ENCODE measurements at places on chromosomes 2 and 18. TPM values are rescaled to one million over a fixed set of nuclear protein-coding genes. Genes with fewer than 3 reads are reported as not detected.

DNA sequence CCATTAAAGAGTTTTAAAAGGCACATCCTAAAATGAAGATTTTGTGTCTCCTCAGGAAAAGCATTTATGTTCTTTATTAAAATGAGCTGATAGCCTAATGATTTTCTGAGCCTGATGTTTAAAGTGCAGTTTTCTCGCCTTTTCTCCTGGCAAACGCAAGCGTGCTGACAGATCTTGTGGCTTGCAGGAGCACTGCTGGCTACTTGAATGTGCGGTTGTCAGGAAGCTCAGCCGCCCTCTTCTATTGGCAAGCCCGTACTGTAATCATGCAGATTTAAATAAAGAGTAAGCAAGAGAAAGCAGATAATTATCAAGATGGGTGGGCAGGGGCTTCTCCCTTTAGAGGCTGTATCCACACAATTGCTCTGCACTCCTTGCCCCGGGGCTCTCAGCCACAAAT lies 139.5 kb upstream of the SPHKAP start:
- no peak for DNase-seq
- H3K4me1 ChIP-seq, result no peaks in the 10 kb centered on the region
- H3K36me3 ChIP-seq, result no peaks in the 10 kb centered on the region
- H3K4me3 ChIP-seq, result no peak overlapping the region

GRCh38 chr2:203623661-203624060 lies 82.8 kb upstream of the CD28 start:
- no peak overlapping the region for H3K27ac ChIP-seq
- peaks cover 17% of the 10 kb centered on the region for H3K27me3 ChIP-seq

Gene PIEZO2
- not detected for total RNA-seq

Gene C1QL2
- total RNA-seq, result not detected

- no peaks in the 10 kb centered on the region for H3K4me1 ChIP-seq
- H3K27me3 ChIP-seq, result peaks cover 16% of the 10 kb centered on the region
- DNase-seq, result no peak
- H3K27ac ChIP-seq, result no peak overlapping the region
Measured at GRCh38 chr2:176669398-176670174, 400.3 kb downstream of the MTX2 start.

DNA sequence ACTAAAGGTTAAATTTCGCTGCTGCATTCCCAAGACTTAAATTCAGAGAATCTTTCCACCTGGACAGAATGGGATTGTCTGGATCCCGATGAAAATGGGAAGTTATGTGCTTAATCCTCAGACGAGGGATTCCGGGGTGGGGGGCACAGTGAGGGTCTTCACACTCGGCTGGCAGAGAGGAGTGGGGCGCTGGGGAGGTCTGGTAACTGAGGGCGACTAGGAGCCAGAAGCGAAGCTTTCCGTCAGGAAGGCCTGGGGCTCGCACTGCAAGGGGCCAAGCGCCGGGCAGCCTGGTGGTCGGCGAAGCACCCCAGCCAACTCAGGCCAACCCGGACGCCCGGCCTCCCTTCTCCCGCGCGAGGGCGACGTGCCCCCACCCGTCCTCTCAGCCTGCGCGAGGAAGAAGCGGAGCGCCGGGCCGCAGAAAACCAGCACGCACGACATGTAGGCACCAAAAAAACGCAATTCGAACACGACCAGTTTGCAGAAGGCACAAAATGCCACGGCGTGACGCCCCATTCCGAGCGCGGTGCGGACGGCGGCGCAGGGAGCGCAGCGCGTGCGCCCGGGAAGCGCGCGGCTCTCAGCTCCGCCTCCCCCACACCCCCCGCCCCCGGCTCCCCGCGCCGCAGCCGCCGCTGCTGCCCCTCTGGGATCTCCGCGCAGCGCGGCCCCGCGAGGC lies 188.1 kb downstream of the ZEB2 start:
- H3K4me1 ChIP-seq, result peaks cover 24% of the 10 kb centered on the region
- no peak for DNase-seq
- H3K4me3 ChIP-seq, result peak overlapping the region; percentile 94
- H3K27ac ChIP-seq, result peak overlapping the region; percentile 85
- H3K36me3 ChIP-seq, result peaks cover 9% of the 10 kb centered on the region

- H3K4me3 ChIP-seq, result no peak overlapping the region
- no peak overlapping the region for H3K27ac ChIP-seq
Measured at GRCh38 chr2:28499282-28499681, 3.4 kb downstream of the PLB1 start.

GRCh38 chr2:241976296-241976695 lies 106.8 kb downstream of the RTP5 start:
- H3K27me3 ChIP-seq, result no peaks in the 10 kb centered on the region
- H3K36me3 ChIP-seq, result peaks cover 56% of the 10 kb centered on the region
- H3K4me3 ChIP-seq, result no peak overlapping the region
- H3K27ac ChIP-seq, result no peak overlapping the region
- H3K4me1 ChIP-seq, result peaks cover 20% of the 10 kb centered on the region

- H3K27ac ChIP-seq, result no peak overlapping the region
- H3K36me3 ChIP-seq, result peaks cover 40% of the 10 kb centered on the region
- DNase-seq, result no peak
Measured at GRCh38 chr2:39033980-39034379, 86.9 kb downstream of the SOS1 start.

DNA sequence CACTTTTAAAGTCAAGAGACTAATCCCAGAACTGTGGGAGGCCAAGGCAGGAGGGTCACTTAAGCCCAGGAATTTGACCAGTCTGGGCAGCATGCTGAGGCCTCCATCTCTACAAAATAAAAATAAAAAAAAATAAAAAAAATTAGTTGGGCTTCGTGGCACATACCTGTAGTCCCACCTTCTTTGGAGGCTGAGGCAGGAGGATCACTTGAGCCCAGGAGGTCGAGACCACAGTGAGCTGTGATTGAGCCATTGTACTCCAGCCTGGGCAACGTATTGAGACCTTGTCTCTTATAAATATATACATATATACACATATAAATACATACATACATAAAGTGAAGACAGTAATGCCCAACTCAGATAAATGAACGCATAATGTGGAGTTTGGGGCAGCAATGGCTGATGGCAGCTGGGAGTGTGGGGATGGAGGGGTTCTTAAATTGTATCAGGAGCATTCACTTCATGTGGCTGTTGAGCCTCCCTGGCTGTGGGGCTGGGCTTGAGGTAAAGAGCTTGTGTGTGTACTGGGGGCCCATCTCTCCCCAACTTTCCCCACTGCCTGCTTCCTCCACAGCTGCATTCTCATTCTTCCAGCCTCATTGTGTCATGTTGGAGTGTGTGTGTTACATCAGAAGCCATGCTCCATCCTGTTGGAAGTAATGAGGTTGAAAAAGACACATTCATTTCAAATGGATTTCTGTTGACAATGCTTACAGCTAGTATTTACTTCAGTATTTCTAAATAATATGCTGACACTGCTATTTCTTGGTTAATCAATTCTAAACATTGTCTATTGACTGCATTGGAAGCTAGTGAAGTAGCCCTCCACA lies 96.5 kb upstream of the HS6ST1 start:
- H3K27ac ChIP-seq, result no peak overlapping the region
- no peaks in the 10 kb centered on the region for H3K4me1 ChIP-seq
- peaks cover 3% of the 10 kb centered on the region for H3K36me3 ChIP-seq
- H3K27me3 ChIP-seq, result peaks cover 2% of the 10 kb centered on the region
- no peak for DNase-seq

- no peak overlapping the region for H3K4me3 ChIP-seq
- peaks cover 33% of the 10 kb centered on the region for H3K36me3 ChIP-seq
- no peak overlapping the region for H3K27ac ChIP-seq
- H3K27me3 ChIP-seq, result no peaks in the 10 kb centered on the region
Measured at GRCh38 chr18:9513971-9514512, 38.7 kb downstream of the RALBP1 start.

Measured in activated B cell treated with CpG ODN at 0.5 μM for 24 hours (primary cell).